ENCODE measurements at places on chromosomes 5 and 9. TPM values are rescaled to one million over a fixed set of nuclear protein-coding genes. Genes with fewer than 3 reads are reported as not detected.

- DNase-seq = no peak
These were observed 10.4 kb downstream of the UBE2D2 start for GRCh38 chr5:139571543-139571942.

DNA sequence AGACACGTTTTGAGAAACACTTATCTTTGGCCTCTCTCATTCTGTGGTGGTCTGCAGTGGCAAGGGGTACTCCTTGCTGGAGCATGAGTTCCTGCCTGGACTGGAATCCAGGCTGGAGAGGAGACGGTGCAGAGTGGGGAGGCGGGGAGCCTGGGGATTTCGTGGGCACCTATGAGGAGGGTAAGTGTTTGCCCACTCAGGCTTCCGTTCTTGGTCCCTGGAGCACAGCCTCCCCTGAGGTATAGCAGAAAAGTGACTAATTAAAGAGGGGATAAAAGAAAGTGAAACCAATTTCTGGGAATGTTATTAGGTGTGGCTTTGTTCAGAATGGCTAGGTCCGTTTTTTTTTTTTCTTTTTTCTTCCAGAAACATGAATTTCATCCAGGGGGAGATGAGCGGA lies 90.8 kb downstream of the ARHGAP26 start:
- DNase-seq = no peak

The SLC25A48 gene
- total RNA-seq = 0.37 TPM

- no peak for DNase-seq
These were observed 22.0 kb downstream of the HINT1 start for GRCh38 chr5:131142970-131143617.

The ABO gene
- 1.4 TPM for total RNA-seq

GRCh38 chr5:142984011-142984410 lies 213.8 kb downstream of the ARHGAP26 start:
- no peak for DNase-seq

- DNase-seq = no peak
These were observed 208.6 kb upstream of the RGMB start for GRCh38 chr5:98564836-98565235.

DNA sequence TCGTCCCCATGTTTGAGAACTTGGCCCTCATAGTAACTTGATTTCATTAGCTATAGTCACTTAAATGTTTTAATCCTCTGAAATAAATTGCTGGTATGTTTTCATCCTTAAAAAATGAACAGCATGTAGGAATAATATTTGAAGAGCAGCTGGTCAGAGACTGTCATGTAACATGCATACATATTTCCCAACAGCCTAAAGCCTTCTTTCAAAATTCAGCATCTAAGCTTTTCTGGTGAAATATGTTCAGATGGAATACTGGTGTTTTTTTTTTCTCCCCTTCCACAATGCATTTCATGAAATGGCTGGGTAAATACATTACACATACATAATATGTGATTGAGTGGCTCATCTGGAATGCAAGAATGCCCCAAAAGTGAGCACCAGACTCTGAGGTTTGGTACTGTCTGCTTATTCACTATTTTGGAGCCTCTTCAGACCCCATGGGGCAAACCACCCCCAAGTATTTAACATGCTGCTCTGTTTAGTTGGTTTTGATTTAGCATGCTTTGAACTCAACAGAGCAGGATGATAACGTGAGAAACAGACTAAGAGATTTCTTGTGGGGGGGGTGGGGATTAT lies 94.0 kb downstream of the SMARCA2 start:
- DNase-seq = no peak

The PCDHGA3 gene
- 4.6 TPM for total RNA-seq

DNA sequence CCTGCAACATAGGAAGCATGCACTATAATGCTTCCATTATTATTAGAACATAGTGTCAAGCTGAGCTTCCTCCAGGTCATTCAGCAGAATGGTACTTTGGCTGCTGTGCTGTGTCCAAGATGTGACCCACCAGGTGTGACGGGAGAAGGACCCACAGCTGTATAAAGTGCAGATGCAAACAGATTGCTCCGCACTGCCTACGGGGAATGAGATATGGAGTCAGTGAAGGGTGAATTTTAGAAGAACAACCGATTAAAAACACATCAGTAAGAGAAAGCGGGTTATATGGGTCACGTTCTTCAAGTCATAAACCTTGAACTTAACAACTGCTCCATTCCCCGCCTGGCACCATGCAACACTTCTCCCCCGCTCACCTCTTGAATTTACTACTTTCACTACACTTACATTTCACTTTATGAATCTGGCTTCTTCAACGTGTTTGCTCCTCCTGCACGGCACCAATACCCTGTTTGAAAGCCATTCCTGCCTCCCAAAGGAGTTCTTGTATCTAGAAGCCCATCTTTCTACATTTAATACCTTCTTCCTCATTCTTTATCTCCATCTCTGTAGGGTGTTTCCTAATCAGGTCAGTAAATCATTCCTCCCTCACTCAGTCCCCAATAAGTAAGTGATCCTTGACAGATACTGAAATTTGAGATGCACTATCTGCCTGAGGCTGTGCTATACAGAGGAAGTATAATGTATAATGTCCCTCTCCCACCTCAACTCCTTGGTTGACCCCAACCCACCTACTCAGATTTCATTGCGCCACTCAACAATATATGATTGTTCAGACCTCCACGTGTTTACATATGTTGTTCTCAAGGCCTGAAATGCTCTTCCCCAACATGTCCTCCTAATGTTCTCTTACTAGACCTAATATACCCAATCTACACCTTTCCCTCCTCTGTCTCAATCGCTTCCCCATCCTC lies 25.9 kb downstream of the BRINP1 start:
- DNase-seq = no peak

The FBXW2 gene
- 48.5 TPM for total RNA-seq

The ASS1 gene
- total RNA-seq = 59.5 TPM

Measured in urinary bladder (tissue), 4 donors.